ENCODE measurements at places on chromosomes 6 and 20.

GRCh38 chr20:7710440-7710839, 229.8 kb downstream of the HAO1 start:
- no peak for DNase-seq

GRCh38 chr6:158667360-158667981, 17.6 kb downstream of the SYTL3 start:
- DNase-seq = no peak

DNA sequence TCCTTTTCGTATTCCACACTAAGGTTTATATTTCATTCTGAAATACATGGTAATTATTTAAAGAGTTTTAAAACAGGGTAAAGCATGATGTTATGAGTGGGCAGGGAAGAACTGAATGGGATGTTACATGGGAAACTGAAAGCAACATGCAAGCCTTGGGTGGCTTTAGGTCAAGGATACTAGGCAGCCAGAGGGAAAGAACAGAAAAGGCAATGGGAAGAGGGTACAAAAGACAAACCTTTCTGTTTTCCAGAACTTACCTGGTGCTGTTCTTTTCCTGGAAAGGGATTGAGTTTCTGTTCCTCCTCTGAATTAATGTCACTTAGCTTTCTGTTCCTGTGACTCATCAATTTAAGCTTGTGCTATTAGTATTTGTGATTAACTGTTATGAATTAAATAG, 71.2 kb upstream of the SMIM8 start:
- no peak for DNase-seq

- DNase-seq = no peak
Measured at GRCh38 chr6:121879149-121879548, 443.7 kb downstream of the GJA1 start.

DNA sequence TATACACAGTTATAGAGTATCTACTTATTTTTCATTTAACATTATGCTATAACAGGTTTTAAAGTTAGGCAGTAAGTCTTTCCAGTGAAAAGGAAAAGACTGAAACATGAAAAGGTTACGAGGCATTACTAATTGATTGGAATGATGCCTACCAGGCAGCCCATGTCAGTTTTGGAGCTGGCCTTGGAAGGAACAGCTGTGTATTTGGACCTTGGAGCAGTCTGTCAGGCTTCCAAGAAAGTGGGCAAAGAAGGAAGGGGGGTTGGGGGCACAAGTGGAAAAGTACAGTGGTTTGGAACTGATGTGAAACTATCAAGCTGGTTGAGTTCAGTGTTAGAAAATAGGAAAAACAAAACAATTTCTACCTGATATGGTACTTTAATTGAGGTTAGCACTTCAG, 41.7 kb downstream of the SLC16A10 start:
- DNase-seq = no peak

DNA sequence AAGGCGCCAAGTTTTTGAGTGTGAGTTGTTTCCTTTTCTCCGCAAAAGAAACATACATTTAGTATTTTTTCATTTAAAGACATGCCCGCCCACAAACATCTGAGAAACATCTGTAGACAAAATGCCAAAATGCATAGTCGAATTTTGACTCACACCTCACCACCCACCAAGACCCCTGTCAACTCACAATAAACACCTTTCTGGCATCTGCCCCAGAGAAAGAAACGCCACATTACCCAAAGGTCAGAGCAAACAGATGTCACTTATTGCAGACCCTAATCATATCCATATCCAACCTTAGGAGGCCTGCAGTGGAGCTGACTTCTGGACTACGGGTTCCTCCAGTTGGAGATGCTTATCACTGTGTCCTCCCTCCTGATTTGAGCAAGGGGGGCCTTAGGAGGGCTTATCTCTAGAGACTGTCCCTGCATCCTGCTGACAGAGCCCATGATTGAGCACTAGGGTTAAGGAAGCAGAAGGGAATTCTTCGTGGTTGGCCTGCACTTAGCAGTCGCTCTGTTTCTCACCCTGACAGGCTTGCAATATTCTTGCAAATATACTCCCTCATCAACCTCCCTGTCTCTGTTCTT, 90.5 kb upstream of the TBX18 start:
- DNase-seq = no peak

- DNase-seq = no peak
Measured at GRCh38 chr6:43275801-43276576, 22.1 kb upstream of the SLC22A7 start.

DNA sequence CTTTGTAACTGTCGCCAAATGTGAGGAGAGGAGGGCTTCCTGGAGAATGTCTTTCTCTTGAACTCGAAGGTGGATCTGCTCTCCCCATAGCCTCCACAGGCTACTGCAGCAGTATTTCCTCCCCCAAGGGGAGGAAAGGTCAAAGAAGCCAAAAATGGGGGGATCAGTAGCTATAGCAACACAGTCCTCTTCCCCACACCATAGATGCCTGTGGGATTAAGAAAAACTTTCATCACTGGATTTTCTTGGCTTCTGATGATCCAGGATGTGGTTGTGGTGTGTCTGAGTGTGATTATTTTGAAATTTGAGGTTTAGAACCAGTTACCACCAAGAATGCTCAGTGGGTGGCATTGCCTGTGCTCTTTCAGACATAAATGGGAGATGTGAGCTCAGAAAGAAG, 140.1 kb upstream of the SPACA1 start:
- DNase-seq = no peak

DNA sequence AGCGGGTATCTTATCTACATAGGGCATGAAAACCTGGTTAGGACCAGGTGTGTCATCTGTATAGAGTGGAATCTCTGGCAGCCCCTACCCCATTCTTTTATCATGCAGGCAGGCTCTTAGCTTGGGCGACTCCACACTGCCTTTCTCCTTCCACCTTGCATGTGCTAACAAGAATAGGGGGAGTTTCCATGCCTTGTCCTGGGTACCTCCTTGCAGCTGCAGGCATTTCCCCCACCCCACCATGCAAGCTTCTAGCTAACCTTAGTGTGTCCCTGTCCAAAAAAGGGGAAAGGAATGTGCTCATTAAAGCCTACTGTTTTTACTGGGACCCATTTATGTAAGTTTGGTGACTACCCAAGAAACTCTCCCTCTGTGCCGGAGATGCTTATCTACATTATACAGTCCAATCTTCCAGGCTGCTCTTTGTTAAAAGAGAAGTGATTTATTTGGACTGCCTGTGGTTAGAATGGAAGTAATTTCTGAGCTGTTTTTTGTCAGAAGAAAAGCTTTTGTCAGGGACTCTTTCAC, 10.5 kb upstream of the CEP43 start:
- DNase-seq = no peak

DNA sequence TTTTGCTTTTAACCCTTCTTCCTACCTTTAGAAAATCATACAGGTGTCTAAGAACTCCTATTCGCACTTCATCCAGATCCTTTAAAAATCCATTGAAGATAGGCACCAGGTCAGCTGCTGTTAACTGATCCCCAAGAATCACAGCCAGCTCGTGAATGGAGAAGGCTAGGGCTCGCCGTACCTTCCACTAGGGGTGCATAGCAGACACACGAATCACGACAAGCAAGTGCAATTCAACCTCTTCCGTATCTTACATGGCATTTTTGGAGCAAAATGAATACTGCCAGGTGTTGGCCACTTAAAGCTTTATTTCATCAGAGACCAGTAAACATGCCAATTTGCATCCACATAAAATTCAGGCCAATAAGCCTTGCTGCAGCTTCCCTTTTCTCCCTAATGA, 10.8 kb upstream of the ANKRD60 start:
- DNase-seq = no peak

- DNase-seq = no peak
Measured at GRCh38 chr20:38905375-38905774, 20.8 kb upstream of the FAM83D start.

DNA sequence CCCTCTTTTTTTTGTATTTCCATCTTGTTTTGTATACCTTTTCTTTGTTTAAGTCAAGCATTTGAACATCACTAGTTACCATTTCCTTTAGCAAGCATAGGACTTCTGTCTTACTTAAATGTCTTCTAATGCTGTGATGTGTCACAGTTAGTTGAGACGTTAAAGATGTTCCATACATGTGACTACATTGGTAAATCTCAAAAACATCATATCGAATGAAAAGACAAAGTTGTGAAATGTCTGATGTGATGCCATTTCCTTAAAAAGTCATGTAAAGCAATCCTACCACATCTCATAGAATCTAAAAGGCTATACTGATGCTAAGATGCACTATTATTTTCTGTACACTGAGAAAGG, 26.8 kb downstream of the SLC16A10 start:
- no peak for DNase-seq

DNA sequence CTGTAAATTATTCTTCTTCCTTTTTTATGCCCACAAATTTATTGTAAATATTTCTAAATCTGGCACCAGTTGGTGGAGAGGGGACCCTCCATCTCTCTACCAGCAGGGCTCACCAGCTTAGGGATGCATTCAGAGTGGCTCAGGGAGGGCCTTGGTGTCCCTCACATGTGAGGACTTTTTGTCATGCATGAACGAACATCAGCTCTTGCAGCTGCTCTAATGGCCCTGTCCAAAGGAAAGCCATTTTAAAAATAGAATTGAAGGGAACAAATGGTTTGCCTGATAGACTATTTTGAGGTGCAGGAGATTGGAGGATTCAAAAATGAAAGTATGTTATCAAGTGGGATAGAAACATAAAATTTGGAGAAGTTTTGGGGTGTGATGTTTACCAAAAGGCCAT, 37.5 kb upstream of the KLHL31 start:
- DNase-seq = no peak

DNA sequence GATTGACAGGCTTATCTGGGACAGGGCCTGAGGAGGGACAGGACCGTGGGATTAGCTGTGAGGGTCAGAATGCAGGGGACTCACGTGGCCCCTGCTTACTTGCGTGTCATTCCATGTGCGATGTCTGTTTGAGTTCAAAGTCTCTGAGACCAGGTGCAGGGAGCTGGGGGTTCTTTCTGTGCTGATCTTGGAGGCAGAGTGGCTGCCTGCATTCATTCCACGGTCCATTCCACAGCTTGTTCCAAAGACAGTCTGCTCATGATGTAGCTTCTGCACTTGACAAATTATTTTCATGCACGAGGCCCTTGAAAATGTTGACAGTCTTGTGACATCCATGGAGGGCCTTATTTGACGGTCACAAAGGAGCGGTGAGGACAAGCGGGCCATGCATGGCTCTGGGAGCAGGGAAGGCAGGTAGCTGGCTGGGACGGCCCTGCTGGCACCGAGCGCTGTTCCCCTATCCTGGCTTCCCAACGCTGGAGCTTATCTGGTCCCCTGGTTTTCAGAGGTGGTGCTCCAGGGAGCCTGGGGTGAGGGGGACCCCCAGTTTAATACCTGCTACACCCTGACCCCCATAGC, 156.3 kb upstream of the RNF24 start:
- no peak for DNase-seq

- DNase-seq = no peak
Measured at GRCh38 chr20:61734733-61735502, 330.8 kb downstream of the TAF4 start.

- no peak for DNase-seq
Measured at GRCh38 chr6:125203395-125203794, 49.8 kb downstream of the TPD52L1 start.

- peak; percentile 22 for DNase-seq
Measured at GRCh38 chr6:135251498-135252441, 70.7 kb downstream of the MYB start.

DNA sequence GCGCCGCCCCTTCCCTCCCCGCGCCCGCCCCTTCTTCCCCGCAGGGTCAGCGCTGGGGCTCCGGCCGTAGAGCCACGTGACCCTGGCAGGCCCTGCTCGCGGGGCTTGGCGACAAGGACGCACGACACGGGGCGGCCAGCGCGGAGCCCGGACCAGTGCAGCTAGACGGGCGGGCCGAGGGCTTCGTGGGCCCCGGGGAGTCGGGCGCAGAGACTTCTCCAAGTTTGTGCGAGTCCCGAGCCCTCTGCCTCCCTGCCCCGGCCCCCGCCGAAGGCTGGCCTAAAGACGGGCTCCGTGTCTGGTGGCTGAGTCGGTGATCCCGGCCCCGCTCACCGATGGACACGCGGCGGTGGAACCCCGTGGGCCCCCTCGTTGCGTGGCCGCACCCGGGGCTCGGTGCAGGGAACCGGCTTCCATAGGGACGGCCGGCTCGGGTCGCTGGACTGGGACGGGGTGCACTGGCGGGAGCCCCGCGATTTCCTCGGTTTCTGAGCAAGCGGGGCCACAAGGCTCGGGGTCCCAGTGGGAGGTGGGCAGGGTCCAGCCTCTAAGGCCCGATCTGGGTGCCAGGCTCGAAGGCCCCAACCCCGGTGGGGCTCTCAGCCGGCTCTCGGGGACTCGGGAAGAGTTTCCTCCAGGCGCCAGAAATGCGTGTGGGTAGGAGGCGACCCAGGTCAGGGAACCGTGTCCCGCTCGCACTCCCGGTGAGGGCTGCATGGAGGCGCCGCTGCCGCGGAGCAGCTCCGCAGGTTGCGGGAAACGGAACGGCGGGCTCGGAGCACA, 452 bp upstream of the GATA5 start:
- no peak for DNase-seq

DNA sequence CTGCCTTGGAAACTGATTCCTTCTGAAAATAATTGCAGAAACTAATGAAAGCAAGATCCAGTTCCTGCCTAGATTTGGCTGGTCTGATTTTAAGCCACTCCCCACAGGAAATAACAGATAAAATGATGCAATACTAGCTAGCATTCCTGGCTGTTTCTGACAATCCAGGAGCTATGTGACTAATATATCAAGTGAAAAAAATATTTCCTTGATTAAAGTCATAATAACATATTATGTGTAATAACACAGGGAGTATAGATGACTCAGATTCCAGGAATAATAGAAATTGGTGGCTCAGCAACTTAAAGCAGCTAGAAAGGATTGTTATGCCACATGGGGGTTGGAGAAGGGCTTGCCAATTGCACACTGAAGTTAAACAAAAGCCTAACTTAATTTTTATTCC, 182.7 kb upstream of the SALL4 start:
- peak; percentile 92 for DNase-seq

- DNase-seq = no peak
Measured at GRCh38 chr20:33835615-33836172, 24.5 kb downstream of the CHMP4B start.

- no peak for DNase-seq
Measured at GRCh38 chr20:47677635-47678453, 107.4 kb downstream of the SULF2 start.

- no peak for DNase-seq
Measured at GRCh38 chr6:106546691-106547414, 82.4 kb downstream of the RTN4IP1 start.

- no peak for DNase-seq
Measured at GRCh38 chr6:45658958-45659357, 281.2 kb upstream of the SUPT3H start.

DNA sequence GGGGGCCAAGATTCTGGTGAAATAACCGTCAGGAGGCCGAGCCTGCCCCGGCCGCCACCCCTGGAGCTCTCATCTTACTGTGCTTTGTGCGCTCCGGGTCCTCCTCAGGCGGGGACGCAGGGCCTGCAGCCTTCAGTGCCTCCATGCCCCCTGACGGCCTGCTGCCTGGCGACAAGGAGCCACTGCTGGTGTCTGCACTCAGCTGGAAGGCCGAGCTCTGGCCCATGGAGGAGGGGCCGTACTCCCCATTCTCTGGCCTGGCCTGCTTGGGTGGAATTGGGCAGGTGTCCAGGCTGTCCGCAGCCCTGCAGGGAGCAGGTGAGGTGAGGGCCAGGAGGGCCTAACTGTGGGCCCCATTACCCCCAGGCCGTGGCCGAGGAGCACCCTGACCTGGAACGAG, 5.3 kb downstream of the ZNF512B start:
- no peak for DNase-seq

GRCh38 chr20:24368253-24368652, 101.2 kb upstream of the SYNDIG1 start:
- no peak for DNase-seq
